ENCODE measurements at places on chromosomes 2 and 18. TPM values are rescaled to one million over a fixed set of nuclear protein-coding genes. Genes with fewer than 3 reads are reported as not detected.

- no peak overlapping the region for H3K27ac ChIP-seq
- peak; percentile 12 for DNase-seq
- no peaks in the 10 kb centered on the region for H3K36me3 ChIP-seq
- H3K27me3 ChIP-seq, result peaks cover 27% of the 10 kb centered on the region
- H3K4me3 ChIP-seq, result no peak overlapping the region
Observed at GRCh38 chr18:47191961-47192360, 15.8 kb upstream of the IER3IP1 start.

DNA sequence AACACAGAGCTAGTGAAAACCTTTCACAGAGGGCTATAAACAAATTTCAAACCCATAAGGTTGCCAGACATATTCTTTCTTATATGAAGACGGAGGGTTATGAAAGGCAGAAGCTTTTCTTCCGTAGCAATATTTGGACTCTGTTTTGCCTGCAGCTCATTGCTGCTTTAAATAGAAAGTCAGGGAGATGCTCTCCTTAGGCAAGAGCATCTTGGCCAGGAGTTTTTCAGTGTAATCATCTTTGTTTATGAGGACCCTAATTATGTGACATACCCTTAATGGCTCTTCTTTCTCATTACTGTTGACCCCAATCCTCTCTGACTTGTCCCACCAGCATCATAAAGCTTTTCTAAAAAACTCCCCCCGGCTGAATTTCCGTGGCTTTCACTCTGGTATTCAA, 433.4 kb upstream of the NRXN1 start:
- H3K27ac ChIP-seq, result no peak overlapping the region
- H3K36me3 ChIP-seq, result no peaks in the 10 kb centered on the region
- H3K4me1 ChIP-seq, result no peaks in the 10 kb centered on the region

DNA sequence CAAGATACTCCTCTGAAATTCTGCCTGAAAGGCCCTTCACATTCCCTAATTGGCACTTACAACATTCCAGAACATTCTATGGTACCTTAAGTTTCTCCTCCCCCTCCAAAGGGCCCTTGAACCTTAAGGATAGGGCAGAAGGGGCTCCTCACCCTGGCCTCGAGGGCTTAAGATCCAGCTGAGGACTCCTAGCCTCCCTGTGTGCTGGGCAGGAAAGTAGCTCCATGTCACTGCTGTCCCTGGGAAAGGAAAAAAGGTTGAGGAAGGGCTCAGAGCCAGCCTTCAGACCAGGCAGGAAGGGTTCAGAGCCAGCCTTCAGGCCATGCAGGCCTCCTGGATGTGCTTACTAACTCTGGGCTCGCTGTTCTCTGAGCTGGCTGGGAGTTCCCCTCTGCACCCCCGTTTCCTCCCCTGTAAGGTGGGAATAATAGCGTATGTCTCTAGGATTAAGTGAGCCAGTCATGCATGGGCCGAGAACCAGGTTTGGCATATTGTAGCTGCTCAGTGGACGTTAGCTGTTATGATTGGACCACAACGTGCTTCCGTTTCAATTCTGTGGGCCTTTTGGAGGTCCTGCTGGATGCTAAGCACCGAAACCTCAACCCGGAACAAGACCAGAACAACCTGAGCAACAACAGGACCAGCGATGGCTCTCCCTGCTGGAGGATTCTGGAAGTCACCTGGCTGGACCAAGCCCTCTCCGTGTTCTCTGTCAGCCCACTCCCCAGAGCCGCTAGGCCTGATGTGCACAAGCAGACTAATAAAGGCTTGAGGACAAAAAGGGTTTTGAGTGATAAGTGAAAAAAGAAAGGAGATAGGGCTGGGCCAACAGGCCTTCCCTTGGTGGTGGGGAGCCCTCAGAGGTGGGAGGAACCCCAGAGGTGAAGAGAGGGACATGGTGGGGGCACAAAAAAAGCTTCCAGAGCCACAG, 1.0 kb upstream of the B3GNT7 start:
- H3K27me3 ChIP-seq, result peaks cover 28% of the 10 kb centered on the region
- no peaks in the 10 kb centered on the region for H3K36me3 ChIP-seq
- DNase-seq, result no peak
- H3K4me1 ChIP-seq, result peaks cover 18% of the 10 kb centered on the region

TTLL4 gene
- total RNA-seq, result 46.6 TPM

DNA sequence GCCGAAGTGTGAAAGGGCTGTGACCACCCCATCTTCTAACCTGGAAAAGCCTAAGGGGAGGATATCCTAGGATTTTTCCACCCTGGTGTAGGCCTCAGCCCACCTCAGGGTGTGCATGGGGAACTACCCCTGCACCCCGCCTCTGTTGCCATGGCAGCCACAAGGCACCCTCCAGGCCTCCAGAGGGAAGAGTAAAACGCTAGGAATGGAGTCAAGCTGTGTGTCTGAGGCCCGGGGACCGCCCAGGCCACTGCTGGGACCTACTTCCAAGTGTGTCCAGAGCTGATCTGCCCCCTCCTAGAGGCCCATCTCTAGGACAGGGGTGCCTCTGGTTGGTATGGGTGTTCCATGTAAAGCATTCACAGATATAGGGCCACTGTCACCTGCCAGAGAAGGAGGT, 86.7 kb downstream of the PLB1 start:
- peaks cover 2% of the 10 kb centered on the region for H3K27me3 ChIP-seq
- no peak for DNase-seq
- no peaks in the 10 kb centered on the region for H3K36me3 ChIP-seq
- no peak overlapping the region for H3K4me3 ChIP-seq

DNA sequence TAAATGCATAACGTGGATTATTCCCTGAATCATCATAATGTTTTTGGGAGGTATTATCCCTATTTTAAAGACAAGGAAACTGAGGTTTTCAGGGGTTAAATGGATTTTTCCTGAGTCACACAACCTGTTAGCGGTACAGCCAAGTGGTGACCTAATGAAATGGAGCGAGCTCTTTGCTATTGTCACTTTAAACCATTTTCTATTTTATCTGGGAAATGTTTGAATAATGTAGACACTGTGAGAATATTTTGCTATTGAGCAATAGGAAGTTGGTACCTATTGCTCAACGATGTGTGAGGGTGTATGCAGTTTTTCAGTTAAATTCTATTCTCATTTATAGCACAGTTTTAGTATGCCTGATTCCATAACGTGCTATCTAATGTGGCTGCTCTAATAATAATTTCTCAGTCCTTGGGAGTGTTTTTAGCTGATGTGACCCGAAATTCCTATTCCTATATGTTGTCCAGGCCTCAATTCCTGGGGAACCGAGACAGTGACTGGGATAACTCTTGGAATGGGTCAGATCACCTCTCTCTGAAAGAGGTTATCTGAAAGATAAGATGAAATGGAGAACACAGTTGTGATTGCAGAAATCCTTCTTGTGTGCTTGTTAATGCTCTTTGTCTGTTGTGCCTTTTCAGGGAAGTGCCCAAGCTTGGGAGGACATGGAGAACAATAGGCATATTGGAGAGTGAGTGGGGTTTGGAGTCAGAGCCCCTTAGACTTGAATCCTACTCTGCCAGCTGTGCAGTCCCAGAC, 38.4 kb downstream of the ABCB11 start:
- no peak for DNase-seq
- H3K4me3 ChIP-seq, result no peak overlapping the region
- H3K27ac ChIP-seq, result no peak overlapping the region
- no peaks in the 10 kb centered on the region for H3K4me1 ChIP-seq
- H3K27me3 ChIP-seq, result peaks cover 5% of the 10 kb centered on the region

GRCh38 chr2:204046145-204046544, 109.6 kb downstream of the ICOS start:
- no peak for DNase-seq
- peaks cover 36% of the 10 kb centered on the region for H3K4me1 ChIP-seq
- H3K36me3 ChIP-seq, result no peaks in the 10 kb centered on the region

DNA sequence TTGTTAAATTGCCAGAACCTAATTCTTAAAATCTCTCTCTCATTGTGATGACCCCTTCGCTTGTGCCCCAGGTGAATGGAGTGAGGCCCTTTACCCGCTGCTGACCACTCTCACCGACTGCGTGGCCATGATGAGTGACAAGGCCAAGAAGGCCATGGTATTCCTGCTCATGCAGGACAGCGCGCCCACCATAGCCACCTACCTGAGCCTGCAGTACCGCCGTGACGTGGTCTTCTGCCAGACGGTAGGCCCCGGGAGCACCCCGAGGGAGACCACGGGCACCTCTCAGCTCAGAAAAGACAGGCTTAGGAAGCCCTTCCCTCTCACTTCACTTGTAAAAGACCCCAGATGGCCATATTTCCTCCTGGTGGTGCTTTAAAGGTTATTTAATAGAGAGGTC, 44.9 kb downstream of the COA5 start:
- no peak overlapping the region for H3K4me3 ChIP-seq
- H3K27me3 ChIP-seq, result no peaks in the 10 kb centered on the region
- no peak overlapping the region for H3K27ac ChIP-seq
- peaks cover 28% of the 10 kb centered on the region for H3K36me3 ChIP-seq
- H3K4me1 ChIP-seq, result peaks cover 8% of the 10 kb centered on the region

DNA sequence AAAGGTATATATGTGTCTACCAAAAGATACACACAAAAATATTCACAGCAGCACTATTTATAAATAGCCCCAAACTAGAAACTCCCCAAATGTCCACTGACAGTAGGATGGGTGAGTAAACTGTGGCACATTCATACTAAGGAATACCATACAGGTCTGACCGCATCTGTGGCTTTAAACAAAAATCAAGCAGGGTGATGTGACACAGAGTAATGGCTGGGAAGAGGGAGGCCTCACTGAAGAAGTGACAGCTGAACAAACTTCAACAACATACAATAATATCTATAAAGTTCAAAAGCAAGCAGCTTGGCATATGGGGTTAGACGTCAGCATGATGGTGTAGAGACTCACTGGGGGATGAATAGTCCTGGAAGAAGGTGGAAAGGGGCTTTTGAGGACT, 115.1 kb upstream of the PPP1CB start:
- H3K4me3 ChIP-seq, result no peak overlapping the region
- H3K27me3 ChIP-seq, result no peaks in the 10 kb centered on the region
- no peaks in the 10 kb centered on the region for H3K36me3 ChIP-seq
- H3K4me1 ChIP-seq, result peaks cover 5% of the 10 kb centered on the region

GRCh38 chr2:240886023-240886565, 9.9 kb downstream of the MAB21L4 start:
- DNase-seq, result no peak
- H3K27me3 ChIP-seq, result no peaks in the 10 kb centered on the region
- H3K36me3 ChIP-seq, result no peaks in the 10 kb centered on the region
- H3K27ac ChIP-seq, result no peak overlapping the region
- no peaks in the 10 kb centered on the region for H3K4me1 ChIP-seq
- no peak overlapping the region for H3K4me3 ChIP-seq

KCNF1 gene
- not detected for total RNA-seq

ZNF396 gene
- total RNA-seq, result 0.47 TPM

- H3K4me3 ChIP-seq, result peak overlapping the region; percentile 81
- H3K27ac ChIP-seq, result peak overlapping the region; percentile 88
- no peaks in the 10 kb centered on the region for H3K27me3 ChIP-seq
- DNase-seq, result peak; percentile 42
- peaks cover 85% of the 10 kb centered on the region for H3K4me1 ChIP-seq
- peaks cover 92% of the 10 kb centered on the region for H3K36me3 ChIP-seq
Observed at GRCh38 chr2:218223046-218223445, 6.1 kb downstream of the ARPC2 start.

C1D gene
- 21.4 TPM for total RNA-seq

PDE1A gene
- not detected for total RNA-seq

GRCh38 chr2:133691336-133691735, 123.1 kb upstream of the NCKAP5 start:
- H3K27me3 ChIP-seq, result peaks cover 4% of the 10 kb centered on the region
- H3K36me3 ChIP-seq, result no peaks in the 10 kb centered on the region
- no peak overlapping the region for H3K4me3 ChIP-seq
- no peak for DNase-seq

- H3K4me3 ChIP-seq, result no peak overlapping the region
- H3K36me3 ChIP-seq, result no peaks in the 10 kb centered on the region
- peaks cover 4% of the 10 kb centered on the region for H3K4me1 ChIP-seq
- DNase-seq, result peak; percentile 63
Observed at GRCh38 chr18:3703732-3704176, 253.8 kb downstream of the TGIF1 start.

- DNase-seq, result no peak
- no peak overlapping the region for H3K4me3 ChIP-seq
- no peaks in the 10 kb centered on the region for H3K4me1 ChIP-seq
- peaks cover 3% of the 10 kb centered on the region for H3K27me3 ChIP-seq
Observed at GRCh38 chr2:152432206-152432653, 97.3 kb downstream of the FMNL2 start.

ARHGEF33 gene
- 0.09 TPM for total RNA-seq

GRCh38 chr18:48203961-48204666, 205.1 kb downstream of the ZBTB7C start:
- H3K4me1 ChIP-seq, result no peaks in the 10 kb centered on the region
- H3K27ac ChIP-seq, result no peak overlapping the region
- H3K4me3 ChIP-seq, result no peak overlapping the region
- no peaks in the 10 kb centered on the region for H3K36me3 ChIP-seq
- H3K27me3 ChIP-seq, result peaks cover 30% of the 10 kb centered on the region

- H3K4me3 ChIP-seq, result no peak overlapping the region
- H3K36me3 ChIP-seq, result no peaks in the 10 kb centered on the region
- H3K27ac ChIP-seq, result no peak overlapping the region
- H3K27me3 ChIP-seq, result no peaks in the 10 kb centered on the region
- H3K4me1 ChIP-seq, result no peaks in the 10 kb centered on the region
Observed at GRCh38 chr2:150591496-150592285, 104.2 kb upstream of the RND3 start.

COL6A3 gene
- 36.4 TPM for total RNA-seq

DNA sequence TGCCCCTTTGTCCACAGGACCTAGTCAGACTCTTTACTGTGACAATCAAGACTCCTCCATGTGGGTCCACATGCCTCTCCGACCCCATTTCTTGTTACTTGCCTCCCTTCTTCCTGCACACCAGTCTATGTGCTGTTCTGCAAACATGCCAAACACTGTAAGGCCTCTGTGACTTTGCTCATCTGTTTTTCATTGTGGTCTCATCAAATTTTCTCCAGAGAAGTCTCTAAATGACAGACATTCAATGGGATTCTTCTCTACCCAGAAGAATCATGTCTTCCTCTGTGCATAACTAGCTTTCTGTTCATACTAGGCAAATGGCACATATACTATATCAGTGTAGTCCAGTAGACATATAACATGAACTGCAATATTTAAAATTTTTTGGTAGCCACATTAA, 43.0 kb upstream of the KCNE4 start:
- H3K36me3 ChIP-seq, result no peaks in the 10 kb centered on the region
- peaks cover 18% of the 10 kb centered on the region for H3K27me3 ChIP-seq
- H3K4me1 ChIP-seq, result no peaks in the 10 kb centered on the region
- H3K4me3 ChIP-seq, result no peak overlapping the region
- DNase-seq, result no peak

GRCh38 chr2:157789933-157790511, 86.1 kb downstream of the ACVR1 start:
- H3K36me3 ChIP-seq, result peaks cover 14% of the 10 kb centered on the region
- H3K4me1 ChIP-seq, result peaks cover 39% of the 10 kb centered on the region
- no peaks in the 10 kb centered on the region for H3K27me3 ChIP-seq
- no peak overlapping the region for H3K27ac ChIP-seq
- peak; percentile 19 for DNase-seq
- no peak overlapping the region for H3K4me3 ChIP-seq

DOK6 gene
- total RNA-seq, result not detected

GRCh38 chr2:238856713-238857567, 9.1 kb downstream of the TWIST2 start:
- no peak overlapping the region for H3K4me3 ChIP-seq
- H3K4me1 ChIP-seq, result no peaks in the 10 kb centered on the region
- no peaks in the 10 kb centered on the region for H3K36me3 ChIP-seq
- no peak for DNase-seq
- peaks cover 23% of the 10 kb centered on the region for H3K27me3 ChIP-seq

GRCh38 chr2:26088038-26088643, 54.3 kb downstream of the RAB10 start:
- no peaks in the 10 kb centered on the region for H3K27me3 ChIP-seq
- H3K27ac ChIP-seq, result no peak overlapping the region
- peaks cover 56% of the 10 kb centered on the region for H3K4me1 ChIP-seq
- H3K36me3 ChIP-seq, result peaks cover 19% of the 10 kb centered on the region

- H3K4me3 ChIP-seq, result no peak overlapping the region
- H3K36me3 ChIP-seq, result no peaks in the 10 kb centered on the region
- H3K27me3 ChIP-seq, result peaks cover 16% of the 10 kb centered on the region
- DNase-seq, result no peak
- H3K27ac ChIP-seq, result no peak overlapping the region
Observed at GRCh38 chr2:105186967-105187498, 54.5 kb upstream of the GPR45 start.

FSIP2 gene
- total RNA-seq, result 0.05 TPM

Data from activated CD4-positive, alpha-beta T cell treated with anti-CD3 and anti-CD28 coated beads for 36 hours (primary cell).